ENCODE measurements at places on chromosomes 13 and 19. TPM values are rescaled to one million over a fixed set of nuclear protein-coding genes. Genes with fewer than 3 reads are reported as not detected.

VSTM2B gene
- 0.18 TPM for total RNA-seq

DNA sequence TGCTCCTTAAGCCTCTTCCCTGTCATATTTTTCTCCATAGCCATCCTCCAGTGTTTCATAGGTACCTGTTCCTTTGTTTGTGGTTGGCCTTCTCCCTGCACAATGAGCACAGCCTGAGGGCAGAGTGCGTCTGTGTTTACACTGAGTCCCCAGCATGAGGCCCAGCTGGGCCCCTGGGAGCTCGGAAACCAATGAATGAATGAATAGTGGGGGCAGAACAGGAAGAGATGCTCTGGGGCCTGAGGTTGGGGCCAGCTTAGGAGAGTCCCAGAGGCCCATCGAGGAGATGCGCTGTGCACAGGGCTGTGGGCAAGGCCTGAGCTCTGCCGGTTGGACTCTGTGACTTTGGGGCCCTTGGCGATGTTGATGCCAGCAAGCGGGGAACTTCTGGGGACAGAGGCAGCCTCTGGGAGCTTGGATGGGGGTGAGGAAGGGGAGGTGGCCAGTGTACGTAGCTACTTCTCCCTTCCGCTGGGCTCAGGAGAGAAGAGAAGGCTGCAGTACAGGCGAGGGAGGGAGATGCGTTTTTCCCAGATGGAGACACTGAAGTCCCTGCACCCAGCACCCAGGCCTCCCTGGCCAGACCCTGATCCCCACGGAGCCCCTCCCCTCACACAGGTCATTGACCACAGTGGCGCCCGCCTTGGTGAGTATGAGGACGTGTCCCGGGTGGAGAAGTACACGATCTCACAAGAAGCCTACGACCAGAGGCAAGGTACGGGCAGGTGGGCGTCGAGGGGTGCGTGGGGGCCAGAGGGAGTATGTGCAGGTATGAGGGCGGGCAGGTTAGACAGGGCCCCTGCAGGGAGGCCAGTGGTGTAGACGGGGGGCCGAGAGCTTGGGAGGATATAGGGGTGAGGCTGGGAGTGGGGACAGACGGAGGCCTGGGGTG is 5.1 kb downstream of the TBCB start:
- H3K4me3 ChIP-seq = no peak overlapping the region
- peaks cover 11% of the 10 kb centered on the region for H3K4me1 ChIP-seq
- peak overlapping the region; percentile 62 for H3K27ac ChIP-seq
- peaks cover 35% of the 10 kb centered on the region for H3K36me3 ChIP-seq
- peaks cover 16% of the 10 kb centered on the region for H3K27me3 ChIP-seq
- no peak for DNase-seq

GRCh38 chr13:79870123-79870522 is 389.2 kb downstream of the NDFIP2 start:
- no peaks in the 10 kb centered on the region for H3K36me3 ChIP-seq
- H3K4me3 ChIP-seq = no peak overlapping the region
- peak overlapping the region; percentile 97 for H3K27ac ChIP-seq
- H3K27me3 ChIP-seq = peaks cover 1% of the 10 kb centered on the region
- peaks cover 15% of the 10 kb centered on the region for H3K4me1 ChIP-seq
- no peak for DNase-seq

DNA sequence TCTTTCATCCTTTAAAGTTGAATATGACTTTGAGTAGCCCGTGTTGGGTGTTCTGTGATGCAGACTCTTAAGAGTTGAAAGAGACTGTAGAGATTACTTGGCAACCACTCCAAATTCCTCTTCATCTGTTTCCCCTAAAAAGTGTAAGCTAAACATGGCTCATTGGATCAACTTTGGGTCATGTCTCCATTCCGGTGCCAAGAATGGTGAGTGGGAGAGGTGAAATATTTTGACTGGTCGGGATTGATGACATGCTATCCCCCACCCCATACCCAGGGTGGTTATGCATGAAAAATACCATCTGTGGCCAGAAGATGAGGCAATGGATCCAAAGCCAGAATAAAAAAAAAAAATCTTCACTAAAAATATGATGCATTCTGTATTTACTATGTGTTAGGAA is 281.3 kb upstream of the SOX21 start:
- no peaks in the 10 kb centered on the region for H3K4me1 ChIP-seq
- no peak for DNase-seq
- H3K4me3 ChIP-seq = no peak overlapping the region
- H3K27ac ChIP-seq = no peak overlapping the region
- H3K27me3 ChIP-seq = no peaks in the 10 kb centered on the region
- H3K36me3 ChIP-seq = no peaks in the 10 kb centered on the region

- H3K27ac ChIP-seq = no peak overlapping the region
- peaks cover 4% of the 10 kb centered on the region for H3K27me3 ChIP-seq
- H3K4me3 ChIP-seq = no peak overlapping the region
- no peaks in the 10 kb centered on the region for H3K36me3 ChIP-seq
- no peaks in the 10 kb centered on the region for H3K4me1 ChIP-seq
- DNase-seq = no peak
Observed at GRCh38 chr13:52983836-52984235, 44.8 kb upstream of the OLFM4 start.

DNA sequence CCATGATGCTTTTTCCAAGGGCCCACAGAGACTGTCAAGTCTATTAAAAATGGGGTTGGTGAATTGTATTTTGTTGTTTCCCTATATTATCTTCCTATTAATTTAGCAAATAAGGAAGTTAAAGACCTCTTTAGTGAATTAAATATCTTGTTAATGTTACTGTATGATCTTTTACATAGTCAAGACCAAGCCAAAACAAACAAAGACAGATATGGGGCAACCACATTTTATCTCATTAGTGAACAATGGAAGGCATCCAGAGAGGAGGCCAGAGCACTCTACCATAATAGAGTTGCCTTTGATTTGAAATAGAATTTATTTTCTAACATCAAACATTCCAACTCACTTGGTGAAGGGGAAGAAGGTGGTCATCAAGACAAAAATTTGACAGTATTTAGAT is 169.4 kb downstream of the B3GLCT start:
- H3K4me3 ChIP-seq = no peak overlapping the region
- H3K27me3 ChIP-seq = no peaks in the 10 kb centered on the region
- peaks cover 4% of the 10 kb centered on the region for H3K36me3 ChIP-seq
- H3K27ac ChIP-seq = no peak overlapping the region
- H3K4me1 ChIP-seq = no peaks in the 10 kb centered on the region
- no peak for DNase-seq

- peak overlapping the region; percentile 99 for H3K27ac ChIP-seq
- peak; percentile 92 for DNase-seq
- peak overlapping the region; percentile 91 for H3K4me3 ChIP-seq
Observed at GRCh38 chr19:12777217-12778016, 2.1 kb upstream of the HOOK2 start.
